RKO (cell line): ENCODE measurements at places on chromosomes 4 and X.

GRCh38 chr4:18134111-18134510 lies 112.6 kb upstream of the LCORL start:
- no peak for DNase-seq

- DNase-seq, result peak; percentile 4
These were observed 1624.0 kb upstream of the IGFBP7 start for GRCh38 chr4:58734030-58734674.

GRCh38 chrX:97397371-97397770 lies 513.7 kb downstream of the RPA4 start:
- no peak for DNase-seq

- DNase-seq, result no peak
These were observed 11.8 kb downstream of the PAPSS1 start for GRCh38 chr4:107708225-107708624.

DNA sequence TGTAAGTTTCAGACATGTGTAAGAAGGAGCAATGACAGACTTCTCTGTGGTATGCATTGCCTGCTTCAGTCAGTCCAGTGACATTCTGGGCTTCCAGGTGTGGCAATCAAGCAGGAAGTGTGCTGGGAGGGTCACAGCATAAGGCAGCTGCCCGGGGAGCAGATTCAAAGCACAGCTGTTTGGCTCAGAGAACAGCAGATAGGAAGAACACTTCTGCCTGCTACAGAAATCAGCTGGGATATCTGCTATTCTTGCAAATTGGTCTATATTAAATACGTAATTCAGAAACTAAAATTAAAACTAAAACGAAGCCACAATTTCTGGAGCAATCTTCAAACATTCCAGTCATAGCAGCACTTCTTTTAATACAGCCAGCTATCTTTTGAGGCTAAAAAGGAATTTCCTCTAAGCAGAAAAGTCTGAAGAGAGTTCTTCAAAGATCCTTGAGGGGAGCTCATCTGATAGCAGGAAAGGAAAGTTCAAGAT lies 47.5 kb upstream of the GALNT7 start:
- no peak for DNase-seq

DNA sequence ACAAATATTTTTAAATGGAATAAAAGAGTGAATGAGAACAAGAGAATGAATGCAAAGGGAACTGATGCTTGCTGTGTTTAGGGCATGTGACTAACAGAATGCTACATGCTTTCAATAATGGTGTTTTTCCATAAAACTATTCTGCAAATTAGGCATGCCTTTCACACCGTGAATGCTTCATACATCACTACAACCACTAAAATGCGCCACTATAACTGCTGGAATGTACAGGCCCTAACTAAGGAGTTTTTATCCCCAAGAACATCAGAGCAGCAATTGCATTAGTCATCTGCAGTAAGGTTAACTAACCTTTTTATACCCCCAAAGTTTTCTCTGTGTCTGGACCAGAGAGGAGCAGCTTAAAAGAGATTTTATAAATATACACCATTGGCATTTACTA lies 190.4 kb downstream of the ARAP2 start:
- no peak for DNase-seq

GRCh38 chr4:76233967-76234678 lies 17.4 kb upstream of the FAM47E start:
- DNase-seq, result no peak

DNA sequence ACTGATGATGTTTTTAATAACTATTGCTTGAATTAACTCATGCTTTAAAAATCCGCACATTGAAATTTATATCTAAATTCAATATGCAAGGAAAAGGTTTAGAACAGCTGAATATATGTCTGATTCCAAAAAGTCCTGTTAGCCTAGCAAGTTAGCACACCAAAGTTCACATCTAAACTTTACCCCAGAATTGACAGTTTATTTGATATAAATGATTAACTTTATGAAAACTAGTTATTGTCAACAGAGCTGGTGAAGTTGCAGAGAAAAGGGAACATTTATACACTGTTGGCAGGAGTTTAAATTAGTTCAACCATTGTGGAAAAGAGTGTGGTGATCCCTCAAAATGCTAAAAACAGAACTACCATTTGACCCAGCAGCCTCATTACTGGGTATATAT lies 120.6 kb upstream of the BMP3 start:
- DNase-seq, result no peak

DNA sequence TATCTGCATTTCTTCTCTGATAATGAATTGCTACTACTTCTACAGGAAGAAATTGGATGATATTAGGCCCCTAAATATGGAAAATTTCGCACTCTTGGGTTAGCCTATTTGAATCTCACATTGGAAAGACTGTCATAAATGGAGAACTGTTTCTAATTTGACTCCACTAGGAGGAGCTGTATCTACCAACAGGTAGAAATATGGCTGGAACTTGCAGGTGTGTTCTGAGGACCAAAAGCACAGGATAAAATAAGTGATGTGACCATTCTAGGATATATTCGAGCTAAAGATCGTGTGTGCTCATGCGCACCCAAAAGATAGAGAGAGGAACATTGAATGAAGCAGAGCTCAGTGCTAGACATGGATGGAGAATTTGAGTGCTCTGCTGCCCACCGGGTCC lies 4.8 kb upstream of the NKAP start:
- DNase-seq, result no peak

DNA sequence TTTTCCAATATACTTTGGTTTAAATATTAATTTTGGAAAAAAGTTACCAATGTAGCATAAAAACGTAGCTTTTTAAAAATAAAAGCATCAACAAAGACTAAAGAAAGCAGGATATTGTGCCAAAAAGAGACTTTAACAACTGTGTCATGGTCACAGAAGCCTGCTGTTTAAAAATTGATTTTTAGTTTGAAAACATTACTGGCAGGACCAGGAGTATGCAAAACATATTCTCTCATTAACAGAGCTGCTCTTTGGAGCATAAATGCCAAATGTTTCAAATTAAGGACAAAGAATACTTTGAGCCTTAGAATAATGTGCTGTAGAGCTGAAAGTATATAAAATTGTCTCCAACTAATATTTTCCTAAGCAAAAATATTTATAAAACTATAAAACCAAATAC lies 279.0 kb downstream of the ARAP2 start:
- DNase-seq, result no peak

DNA sequence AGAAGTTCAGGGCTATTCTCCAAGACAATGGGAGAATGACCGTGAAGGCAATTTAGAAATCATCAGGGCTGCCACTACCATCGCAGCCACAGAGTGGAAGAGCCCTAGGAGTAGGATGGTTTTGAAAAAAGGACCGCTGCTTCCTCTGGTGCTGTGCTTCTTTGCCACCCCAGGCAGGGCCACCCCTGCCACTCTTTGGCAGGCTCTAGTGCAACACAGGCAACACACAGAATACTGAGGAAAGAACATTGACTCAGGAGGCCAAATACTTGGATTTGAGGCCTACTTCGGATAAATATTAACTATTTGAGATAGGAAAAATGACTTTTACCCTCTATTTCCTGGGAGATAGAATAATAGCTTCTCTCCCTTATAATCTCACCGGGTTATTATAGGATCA lies 228.9 kb upstream of the BOD1L1 start:
- no peak for DNase-seq

GRCh38 chr4:17072483-17072882 lies 174.0 kb upstream of the LDB2 start:
- DNase-seq, result no peak

DNA sequence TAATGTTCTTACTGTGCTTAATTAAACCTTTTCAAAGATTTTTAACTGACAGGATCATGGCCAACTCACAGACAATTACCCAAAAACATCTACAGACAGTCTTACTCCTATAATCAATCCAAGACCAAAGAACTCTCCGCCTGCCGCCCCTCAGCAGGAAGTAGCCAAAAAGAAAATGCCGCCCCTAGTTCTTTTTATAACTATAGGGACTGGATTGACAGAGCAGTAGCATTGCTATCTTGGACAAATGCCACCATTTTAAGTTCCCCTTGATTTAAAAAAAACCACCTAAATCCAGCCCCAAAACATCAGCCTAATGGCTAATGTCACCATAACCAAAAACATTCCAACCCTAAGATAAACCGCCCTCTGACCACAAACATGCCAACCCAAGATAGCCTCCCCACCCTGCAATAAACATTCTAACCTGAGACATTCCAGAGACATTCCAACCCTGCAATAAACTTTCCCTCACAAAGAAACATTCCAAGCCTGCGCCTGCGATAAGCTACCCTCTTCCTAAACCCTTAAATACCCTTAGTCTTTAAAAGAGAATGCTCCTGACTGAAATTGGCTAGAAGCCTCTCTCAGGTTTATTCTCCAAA lies 77.0 kb downstream of the COQ2 start:
- no peak for DNase-seq

GRCh38 chrX:2457289-2458133 lies 43.3 kb downstream of the DHRSX start:
- DNase-seq, result no peak
